ENCODE measurements at places on chromosomes 1 and 21.

DNA sequence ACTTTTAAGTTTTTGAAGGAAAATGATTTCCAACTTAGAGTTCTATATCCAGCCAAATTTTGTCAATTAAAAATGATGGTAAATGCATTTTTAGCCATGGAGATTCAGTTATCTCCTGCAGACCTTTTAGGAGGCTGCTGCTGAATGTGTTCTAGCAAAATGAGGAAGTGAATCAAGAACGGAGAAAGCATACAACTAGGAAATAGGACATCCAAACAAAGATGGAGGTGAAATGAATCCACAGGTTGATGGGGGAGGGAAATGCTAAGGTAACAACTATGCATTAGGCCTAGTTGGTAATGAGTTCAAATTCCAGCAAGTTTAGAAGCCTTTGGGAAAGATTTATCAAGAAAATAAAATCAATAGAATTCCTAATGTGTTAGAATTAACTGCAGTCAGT, 80.5 kb downstream of the FNBP1L start:
- DNase-seq: no peak

GRCh38 chr21:21751286-21751685, 753.1 kb downstream of the NCAM2 start:
- DNase-seq: no peak

GRCh38 chr1:10765734-10766478, 30.5 kb downstream of the CASZ1 start:
- DNase-seq: no peak

DNA sequence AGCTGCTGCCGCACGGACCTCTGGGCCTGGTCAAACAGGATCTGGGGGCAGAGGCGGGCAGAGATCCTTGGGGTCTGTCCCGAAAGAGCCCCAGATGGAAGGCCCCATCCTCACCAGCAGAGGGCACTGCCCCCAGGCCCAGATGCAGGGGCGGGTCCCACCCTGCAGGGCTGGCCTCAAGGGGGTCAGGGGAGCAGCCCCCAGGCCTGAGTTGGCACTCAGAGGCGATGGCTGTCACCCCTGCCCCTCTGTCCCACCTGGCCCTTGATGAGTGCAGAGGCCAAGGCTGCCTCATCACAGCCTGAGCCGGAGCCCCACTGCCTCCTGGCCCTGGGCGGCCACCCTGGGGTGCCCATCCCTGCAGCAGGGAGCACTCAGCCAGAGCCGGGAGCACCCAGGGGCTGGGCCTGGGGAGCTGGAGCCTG, 5.7 kb downstream of the ACAP3 start:
- no peak for DNase-seq
